ENCODE measurements at places on chromosomes 6 and 20.

- DNase-seq: no peak
These were observed at the start of gene ROS1 for GRCh38 chr6:117425431-117426153. Gene ROS1, minus strand, starts transcription at chr6:117425942. Its CDS starts 286 bp downstream, at chr6:117425656.

GRCh38 chr6:51737580-51738360, 349.6 kb downstream of the PKHD1 start:
- no peak for DNase-seq

DNA sequence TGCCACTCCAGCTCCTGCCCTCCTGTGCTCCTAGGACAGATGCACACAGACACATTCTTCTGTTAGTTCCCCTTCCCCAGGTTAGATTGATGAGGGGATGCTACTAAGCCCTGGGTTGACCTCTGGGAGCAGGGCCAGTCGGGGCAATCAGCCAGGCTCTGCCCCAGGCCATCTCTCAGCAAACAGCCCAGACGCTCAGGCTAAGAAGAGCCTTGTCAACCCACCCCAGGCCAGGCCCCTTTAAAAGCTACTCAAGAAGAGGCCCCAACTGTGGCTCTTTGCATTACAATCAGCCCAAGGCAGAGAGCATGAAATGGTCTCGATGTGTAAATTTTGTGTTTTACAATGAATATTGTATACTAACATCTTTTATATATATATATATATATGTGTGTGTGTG, 107.4 kb downstream of the TFAP2A start:
- DNase-seq: no peak

GRCh38 chr6:89853068-89853467, 23.4 kb downstream of the CASP8AP2 start:
- DNase-seq: no peak

GRCh38 chr6:169087443-169088041, 166.1 kb downstream of the THBS2 start:
- DNase-seq: no peak

DNA sequence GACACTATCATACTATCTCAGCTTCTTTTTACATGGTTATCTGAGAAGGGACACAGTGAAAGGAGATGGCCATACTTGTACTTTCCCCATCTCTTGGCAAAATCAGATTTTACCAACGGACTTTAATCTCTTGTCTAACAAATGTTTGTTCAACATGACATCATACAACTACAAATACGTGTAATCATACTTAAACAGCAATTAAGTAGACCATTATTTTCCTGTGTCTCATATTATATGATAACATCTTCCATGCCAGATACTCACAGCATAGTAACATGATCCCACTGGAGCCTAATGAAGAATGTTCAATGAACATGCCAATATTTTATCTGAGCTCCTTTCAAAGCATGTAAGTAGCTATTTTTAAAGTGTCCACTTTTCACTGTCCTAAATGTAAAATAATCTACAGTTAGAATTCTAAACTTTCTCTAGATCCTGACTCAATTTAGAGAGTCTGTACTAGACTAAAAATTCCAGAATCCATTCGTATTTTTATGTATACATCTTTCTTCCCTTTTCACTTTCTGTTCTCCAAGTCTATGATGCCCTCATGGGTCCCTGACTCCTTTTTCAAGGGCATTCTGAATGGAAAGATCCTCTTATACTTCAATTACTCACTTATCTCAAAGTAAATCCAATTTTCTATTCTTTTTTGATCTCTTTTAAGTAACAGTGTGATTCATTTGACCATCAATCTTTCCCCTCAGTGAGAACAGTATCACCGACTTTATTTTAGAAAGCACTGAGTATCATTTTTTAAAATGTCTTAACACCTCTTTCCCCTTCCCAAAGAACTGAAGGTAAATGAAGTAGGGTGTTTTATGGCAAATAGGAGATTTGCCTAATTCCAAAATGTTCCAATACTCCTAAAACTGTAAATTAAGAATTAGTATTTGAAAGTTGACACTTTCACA, 133.5 kb downstream of the CDK19 start:
- no peak for DNase-seq

- DNase-seq: no peak
These were observed 30.3 kb downstream of the SCGN start for GRCh38 chr6:25682324-25682723.
